Stimulated activated naive CD4-positive, alpha-beta T cell (primary cell): ENCODE measurements at places on chromosomes 12 and 14.

- DNase-seq, result no peak
Measured at GRCh38 chr12:25552681-25553080, 402 bp downstream of the LMNTD1 start.

GRCh38 chr14:20587489-20588154, at the start of gene RNASE11:
RNASE11 (minus strand) TSS chr14:20588001.
- no peak for DNase-seq

DNA sequence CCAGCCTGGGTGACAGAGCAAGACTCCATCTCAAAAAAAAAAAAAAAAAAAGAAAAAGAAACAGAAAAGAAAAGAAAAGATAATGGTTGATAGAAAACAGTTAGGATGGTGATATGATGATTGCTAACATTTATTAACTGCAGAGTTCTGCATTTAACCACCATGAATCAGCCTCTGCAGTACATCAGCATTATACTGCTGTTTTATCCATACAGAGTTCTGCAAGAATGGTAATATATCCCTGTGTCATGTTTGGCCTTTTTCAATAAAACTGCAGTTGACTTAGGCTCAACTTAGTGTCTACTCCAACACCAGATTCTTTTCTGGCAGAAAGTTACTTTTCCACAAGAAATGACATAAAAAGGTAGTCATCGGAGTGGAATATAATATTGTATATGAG, 62.6 kb downstream of the DUSP6 start:
- no peak for DNase-seq

DNA sequence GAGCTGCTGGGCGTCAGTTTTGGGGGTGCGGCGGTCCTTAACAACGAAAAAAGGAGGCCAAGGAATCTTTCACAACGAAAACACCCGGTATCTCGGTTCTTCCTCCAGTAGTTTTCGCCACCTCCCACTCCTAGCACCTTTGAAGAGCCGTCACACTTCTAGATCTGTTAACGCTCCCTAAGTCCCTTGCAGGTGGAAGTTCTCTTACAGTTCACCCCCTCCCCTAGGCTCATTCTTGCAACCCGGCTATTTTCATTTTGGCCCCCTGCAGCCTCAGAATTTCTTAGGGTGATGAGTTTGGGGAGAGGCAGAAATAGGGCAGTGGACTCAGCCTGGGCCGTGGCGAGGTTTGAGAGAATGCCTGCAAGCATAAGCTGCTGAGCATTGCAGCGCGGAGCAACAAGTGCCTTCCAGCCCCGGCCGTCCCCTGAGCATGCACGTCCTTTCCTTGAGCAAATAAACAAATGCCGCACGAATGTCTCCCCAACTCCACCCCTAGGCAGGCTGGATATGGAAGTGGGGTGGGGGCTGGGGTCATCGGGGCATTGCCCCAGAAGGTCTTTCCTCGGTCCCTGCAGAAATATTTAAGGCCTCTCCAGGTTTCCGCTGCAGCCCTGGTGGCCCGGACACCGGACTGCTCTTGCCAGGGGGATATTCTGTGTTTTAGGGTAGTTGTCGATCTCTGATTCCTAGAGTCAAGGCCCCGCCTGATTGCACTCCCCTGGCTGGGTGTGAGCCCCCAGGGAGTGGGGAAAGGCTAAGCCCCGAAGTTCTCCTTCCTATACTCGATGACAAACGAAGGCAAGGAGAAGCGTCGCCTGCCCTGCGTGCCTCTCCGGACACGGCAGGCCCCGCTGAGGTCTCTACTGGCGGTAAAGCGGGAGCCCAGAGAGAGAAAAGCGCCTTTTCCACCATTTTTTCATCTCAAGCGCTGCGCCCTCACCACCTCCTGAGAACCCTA, 1.6 kb downstream of the RFX4 start:
- no peak for DNase-seq

GRCh38 chr12:125114365-125115141, 49.3 kb downstream of the AACS start:
- DNase-seq, result no peak

- DNase-seq, result no peak
Measured at GRCh38 chr14:97393244-97393643, 596.1 kb downstream of the VRK1 start.

GRCh38 chr12:105523164-105524057, 192.9 kb downstream of the C12orf75 start:
- DNase-seq, result no peak

DNA sequence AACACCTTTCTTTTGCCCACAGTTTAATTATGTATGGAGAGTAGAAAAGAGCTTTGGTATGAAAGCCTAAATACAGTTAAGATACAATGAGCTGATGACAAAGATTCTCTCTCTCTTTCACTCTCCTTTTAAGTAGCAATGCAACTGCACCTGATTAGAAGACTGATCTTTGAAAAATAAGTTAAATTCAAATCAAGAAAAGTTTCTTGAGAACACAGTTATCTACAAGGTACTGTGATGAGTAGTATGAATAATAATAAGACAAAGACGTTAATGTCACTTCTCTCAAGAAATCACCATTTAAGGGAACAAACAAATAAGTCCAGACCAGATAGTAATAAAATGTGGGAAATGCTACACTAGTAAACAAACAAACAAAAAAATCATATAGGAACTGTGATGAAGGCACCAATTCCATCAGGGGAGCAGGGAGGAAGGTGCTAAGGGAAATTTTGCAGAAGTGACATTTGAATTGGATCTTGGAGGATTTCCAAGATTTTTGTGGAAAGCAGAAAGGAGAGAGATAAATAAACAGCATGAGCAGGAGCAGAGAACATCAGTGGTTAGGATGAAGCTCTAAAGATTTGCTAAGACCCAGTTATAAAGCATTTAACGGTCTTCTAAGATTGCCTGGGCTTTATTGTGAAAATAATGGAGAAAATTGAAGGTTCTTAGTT, 65.2 kb upstream of the STK38L start:
- no peak for DNase-seq

DNA sequence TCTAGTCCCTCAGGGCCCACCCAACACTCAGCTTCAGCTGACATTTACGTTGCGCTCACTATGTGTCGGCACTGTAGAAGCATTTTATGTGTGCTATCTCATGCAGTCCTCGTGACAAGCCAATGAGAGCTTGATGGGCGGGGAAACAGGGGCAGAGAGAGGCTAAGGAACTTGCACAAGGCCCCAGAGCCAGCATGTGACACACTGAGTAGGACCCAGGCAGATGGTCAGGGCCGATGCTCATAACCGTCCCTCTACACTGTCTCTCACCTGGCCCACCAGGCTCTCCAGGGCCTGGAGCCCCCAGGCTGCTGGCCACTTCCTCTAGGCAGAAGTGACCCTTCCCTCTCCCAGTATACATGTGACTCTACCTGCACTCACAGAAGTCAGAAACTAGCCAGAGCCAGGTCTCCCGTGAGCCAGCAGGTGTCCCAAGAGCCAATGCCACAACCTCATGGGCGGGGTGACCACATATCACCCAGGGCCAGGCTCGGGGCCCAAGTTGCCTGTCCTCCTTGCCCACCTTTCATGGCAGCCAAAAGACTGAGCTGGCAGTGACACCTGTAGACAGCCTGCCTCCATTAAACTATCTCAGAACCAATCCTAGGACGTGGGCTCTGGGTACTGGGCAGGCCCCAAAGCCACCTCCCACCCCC, 38.3 kb downstream of the TTC7B start:
- no peak for DNase-seq
